Stimulated activated CD8-positive, alpha-beta memory T cell treated with anti-CD3 and anti-CD28 coated beads, Interleukin-15, amount 100 ng/mL, for 48 hours (primary cell): ENCODE measurements at places on chromosomes 1 and 21.

GRCh38 chr21:46035809-46036695 lies 54.5 kb downstream of the COL6A1 start:
- DNase-seq = no peak

- no peak for DNase-seq
Observed at GRCh38 chr1:108592030-108592759, 32.3 kb downstream of the EEIG2 start.

- no peak for DNase-seq
Observed at GRCh38 chr1:99675994-99676393, 30.1 kb downstream of the PALMD start.

DNA sequence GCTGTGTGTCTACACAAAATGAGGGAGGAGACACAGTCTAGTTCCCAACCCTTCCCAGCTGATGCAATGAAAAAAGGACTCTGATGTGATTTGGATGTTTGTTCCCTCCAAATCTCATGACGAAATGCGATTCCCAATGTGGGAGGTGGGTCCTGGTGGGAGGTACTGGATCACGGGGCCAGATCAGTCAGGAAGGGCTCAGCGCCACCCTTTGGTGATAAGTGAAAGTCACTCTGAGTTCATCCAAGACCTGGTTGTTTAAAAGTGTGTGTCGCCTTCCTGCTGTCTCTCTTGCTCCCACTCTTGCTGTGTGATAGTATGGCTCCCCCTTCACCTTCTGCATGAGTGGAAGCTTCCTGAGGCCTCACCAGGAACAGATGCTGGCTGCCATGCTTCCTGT lies 63.2 kb downstream of the GNG4 start:
- no peak for DNase-seq

DNA sequence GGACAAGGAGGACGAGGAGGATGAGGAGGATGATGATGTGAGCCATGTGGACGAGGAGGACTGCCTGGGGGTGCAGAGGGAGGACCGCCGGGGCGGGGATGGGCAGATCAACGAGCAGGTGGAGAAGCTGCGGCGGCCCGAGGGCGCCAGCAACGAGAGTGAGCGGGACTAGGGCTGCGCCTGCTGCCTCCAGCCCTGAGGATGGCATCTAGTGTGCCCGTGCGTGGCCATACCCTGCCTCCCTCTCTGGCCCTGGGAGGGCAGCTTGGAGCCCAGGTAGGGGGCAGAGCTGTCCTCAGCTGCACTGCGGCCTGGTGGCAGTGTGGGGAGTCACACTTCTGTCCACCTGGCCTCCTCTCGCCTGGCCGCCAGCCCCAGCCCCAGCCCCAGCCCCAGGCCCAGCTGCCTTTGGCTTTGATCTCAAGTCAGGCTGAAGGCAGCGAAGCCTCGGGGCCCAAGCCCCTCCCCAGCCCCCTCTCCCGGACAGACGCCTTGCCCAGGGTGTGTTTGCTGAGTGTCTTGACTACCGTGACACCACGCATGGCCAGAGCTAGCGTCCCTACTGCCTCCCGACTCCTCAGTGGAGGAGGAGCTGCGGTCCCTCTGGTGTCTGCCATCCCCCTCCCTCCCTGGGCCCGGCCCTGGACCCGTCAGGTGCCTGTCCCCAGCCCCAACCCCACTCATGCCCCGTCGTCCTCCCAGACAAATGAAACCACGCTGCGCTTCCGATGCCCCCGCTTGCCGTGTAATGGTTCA lies 155.2 kb downstream of the PEX14 start:
- no peak for DNase-seq

GRCh38 chr1:14630986-14631385 lies 32.5 kb downstream of the KAZN start:
- no peak for DNase-seq

DNA sequence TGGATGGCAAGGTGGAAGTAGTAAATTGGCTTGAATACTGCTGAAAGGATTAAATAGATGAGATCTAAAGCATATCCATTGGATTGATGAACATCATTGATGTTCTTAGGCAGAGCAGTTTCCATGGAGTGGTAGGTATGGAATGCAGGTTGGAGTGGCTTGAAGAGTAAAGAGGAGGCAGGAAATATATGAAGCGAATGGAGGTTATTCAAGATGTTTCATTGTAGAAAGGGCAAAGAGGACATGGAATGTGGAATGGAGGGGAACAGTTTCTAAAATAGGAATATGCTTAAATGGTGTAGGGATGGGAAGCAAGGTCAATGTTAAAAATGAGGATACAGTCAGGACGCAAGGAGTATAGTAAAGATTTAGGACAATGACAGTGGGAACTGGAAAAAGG lies 6.1 kb downstream of the OSBPL9 start:
- no peak for DNase-seq

GRCh38 chr1:182784556-182785171 lies 4.9 kb upstream of the NPL start:
- DNase-seq = no peak

- no peak for DNase-seq
Observed at GRCh38 chr1:46517010-46517600, 27.5 kb downstream of the DMBX1 start.

DNA sequence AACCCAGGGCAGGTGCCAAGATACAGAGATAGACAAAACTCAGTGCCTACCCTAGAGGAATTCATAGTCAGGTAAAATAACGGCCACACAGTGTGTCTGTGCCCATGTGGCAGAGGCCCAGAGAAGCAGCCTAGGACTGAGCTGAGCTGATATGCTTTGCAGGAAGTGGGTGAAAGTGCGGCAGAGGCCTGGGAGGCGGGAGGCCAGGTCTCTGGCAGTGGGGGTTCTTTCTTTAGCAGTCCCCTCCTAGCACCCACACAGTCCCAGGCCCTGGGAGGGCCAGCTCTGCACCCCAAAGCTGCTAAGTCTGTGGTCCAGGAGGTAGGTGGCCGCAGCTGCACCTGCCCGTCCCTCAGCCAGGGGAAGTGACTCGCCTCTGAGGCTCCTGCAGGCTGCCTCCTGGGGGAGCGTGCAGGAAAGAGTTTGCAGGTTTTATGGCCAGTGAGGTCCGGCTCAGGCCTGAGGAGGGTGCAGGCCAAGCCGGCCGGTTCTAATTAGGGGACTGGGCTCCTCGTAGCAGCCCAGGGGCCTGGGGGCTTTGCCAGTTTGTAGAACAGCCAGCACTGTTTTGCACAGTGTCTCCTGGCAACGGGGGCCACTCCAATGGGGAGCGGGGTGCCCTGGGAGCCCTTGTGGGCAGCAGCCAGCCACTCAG lies 107.9 kb downstream of the SPSB1 start:
- no peak for DNase-seq

DNA sequence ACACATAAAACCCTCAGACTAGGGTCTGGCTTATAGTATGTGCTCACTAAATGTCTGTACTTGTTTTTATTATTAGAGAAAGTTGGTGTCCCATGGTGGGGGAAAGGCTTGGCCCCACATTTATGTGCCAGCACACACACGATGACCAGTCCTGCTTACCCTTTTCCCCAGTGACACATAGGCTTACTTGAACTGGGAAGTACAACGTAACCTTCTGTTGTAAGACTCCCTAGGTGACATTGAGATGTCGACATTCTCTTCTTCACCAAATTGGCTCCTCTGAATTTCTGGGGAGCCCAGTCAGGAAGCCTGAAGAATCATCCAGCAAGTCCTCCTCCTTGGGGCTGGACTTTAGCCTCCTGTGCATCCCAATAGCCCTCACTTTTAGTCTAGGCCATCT lies 1.7 kb upstream of the MECR start:
- no peak for DNase-seq

GRCh38 chr21:45285266-45285931 lies 2.3 kb downstream of the POFUT2 start:
- no peak for DNase-seq

DNA sequence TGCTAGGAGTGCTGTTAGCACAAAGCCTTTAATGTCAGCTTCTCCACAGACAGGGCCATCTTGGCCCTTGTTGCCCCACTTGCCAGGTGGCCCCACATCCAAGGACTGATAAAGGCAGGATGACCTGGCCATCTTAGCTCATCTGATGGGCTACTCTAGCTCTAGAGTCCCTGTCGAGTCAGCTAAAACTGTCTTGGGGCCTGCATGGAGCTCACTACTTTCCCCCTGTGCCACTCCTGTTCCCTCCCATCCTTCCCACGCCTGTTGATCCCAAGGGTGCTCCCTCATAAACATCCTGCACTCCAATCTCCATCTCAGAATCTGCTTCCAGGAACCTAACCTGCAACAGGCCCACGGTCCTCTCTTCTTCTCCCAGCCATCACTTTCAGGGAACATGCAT lies 652 bp upstream of the GPX7 start:
- no peak for DNase-seq

GRCh38 chr1:92123868-92124267 lies 43.7 kb downstream of the BTBD8 start:
- DNase-seq = no peak

GRCh38 chr1:12344596-12345349 lies 114.9 kb downstream of the VPS13D start:
- no peak for DNase-seq

DNA sequence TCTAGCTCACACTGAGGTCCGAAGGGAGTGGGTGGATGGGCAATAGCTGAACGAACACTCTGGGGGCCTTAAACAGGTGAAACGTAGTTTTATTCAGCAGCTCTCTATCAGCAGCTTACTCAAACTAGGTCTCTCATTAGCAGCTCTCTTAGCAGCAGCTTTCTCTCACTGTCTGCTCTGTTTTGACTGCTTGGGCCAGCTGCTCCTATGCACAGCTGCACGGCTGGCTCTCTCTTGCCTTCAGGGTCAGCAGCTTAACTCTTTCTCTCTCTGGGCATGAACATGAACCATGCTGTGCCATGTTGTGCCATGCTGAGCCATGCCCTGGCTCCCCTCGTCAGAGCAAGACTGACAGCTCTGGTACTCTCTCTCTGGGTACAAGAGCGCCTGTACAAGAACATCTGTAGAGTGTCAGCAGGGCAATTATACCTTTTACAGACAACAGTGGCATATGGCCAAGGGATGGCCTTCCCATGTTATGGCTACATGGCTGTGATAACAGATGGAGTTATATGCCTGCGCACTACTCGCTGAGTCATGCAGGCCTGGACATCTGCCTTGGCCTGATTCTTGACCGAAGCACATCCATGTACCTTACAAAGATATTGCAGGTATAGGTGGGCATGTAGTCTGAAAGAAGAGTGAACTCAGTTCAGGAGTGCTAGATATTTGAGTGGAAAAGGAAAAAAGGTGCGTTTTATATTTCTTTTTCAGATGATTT lies 152.4 kb downstream of the LEPR start:
- no peak for DNase-seq

DNA sequence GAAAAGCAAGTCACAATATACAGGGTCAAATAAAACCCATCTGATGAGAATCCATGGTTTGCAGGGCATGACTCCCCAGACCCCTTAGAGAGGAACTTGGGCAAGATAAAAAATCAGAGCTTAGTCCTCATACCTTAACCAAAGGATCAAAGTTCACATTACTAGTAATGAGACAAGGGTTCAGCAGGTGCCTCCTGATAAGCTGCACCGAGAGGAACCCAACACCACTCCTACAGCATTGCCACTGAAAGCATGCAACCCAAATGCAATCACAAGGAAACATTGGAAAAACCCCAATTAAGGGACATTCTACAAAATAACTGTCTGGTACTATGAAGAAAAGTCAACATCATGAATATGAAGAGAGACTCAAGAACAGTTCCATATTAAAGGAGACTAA lies 29.7 kb downstream of the CCDC185 start:
- no peak for DNase-seq

GRCh38 chr1:66769512-66770229 lies 17.4 kb downstream of the DYNLT5 start:
- DNase-seq = no peak

- no peak for DNase-seq
Observed at GRCh38 chr1:89878256-89878655, 57.4 kb downstream of the LRRC8D start.

DNA sequence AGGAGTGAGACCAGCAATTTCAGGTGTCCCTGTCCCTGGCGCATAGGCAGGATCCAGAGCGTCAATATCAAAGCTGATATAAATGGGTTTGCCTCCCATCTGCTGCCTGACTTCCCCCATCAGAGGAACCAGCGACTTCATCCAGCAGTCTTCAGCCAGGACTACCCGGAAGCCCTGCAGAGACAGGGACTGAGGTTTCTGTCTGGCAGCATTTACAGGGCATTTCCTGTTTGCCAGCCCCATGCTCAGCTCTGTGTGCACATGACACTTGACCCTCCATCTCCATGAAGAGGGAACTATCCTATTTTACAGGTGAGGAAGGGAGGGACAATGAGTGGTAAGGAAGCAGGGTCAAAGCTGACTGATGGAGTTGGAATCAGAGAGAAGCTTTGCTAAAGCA lies 7.2 kb downstream of the AGMAT start:
- DNase-seq = no peak

DNA sequence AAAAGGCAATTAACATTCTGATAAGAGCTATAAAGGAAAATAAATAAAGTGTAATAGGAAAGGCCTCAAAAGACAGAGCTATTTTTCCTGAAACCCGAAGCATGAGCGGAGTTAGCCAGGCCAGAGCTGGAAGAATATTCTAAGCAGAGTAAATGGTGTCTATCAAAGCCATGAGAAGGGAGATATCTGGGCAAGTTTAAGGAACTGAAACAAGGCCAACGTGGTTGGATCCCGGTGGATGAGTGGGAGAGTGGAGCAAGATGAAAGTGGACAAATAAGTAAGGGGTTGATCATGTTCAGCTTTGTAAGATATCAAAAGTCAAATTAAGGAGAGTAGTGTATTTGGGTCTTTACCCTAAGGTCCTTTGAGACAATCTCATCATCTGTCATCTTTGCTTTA lies 234.0 kb downstream of the TM2D1 start:
- no peak for DNase-seq

DNA sequence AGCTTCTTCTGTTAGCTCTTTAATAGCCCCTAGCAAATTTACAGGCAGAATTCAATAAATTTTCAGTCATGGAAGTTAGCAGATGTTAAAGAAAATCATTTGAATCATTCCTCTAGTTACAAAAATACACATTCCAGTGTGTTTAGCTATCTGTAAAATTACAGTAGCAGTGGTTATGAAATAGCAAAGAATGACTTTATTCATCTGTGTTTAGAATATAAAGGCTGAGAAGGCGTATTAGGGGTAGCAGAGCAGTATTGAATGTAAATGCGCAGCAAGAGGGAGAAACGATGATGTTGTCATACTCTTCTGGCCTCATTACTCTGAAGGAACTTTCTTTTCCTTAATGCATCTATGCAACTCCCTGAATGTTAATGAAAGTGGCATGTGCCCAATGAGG lies 106.2 kb upstream of the CYYR1 start:
- no peak for DNase-seq

DNA sequence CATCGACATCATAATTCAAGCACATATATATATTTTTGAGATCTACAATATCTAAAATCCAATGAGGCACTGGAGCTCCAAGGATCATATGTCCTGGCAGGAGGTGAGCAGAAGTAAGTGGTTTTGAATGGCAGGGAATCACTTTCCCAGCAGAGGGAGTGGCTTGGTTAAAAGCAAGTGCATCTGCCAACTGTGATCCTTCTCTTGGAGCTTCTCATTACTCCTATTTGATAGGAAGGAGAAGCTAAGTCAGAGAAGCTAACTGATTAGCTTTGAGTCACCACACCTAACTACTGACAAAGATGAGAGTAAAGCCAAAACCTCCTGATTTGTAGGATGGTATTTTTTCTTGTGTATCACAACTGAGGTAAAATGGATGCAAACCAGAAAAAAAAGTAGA lies 55.0 kb downstream of the ALG14 start:
- no peak for DNase-seq
